ENCODE measurements at places on chromosomes 6 and 20.

DNA sequence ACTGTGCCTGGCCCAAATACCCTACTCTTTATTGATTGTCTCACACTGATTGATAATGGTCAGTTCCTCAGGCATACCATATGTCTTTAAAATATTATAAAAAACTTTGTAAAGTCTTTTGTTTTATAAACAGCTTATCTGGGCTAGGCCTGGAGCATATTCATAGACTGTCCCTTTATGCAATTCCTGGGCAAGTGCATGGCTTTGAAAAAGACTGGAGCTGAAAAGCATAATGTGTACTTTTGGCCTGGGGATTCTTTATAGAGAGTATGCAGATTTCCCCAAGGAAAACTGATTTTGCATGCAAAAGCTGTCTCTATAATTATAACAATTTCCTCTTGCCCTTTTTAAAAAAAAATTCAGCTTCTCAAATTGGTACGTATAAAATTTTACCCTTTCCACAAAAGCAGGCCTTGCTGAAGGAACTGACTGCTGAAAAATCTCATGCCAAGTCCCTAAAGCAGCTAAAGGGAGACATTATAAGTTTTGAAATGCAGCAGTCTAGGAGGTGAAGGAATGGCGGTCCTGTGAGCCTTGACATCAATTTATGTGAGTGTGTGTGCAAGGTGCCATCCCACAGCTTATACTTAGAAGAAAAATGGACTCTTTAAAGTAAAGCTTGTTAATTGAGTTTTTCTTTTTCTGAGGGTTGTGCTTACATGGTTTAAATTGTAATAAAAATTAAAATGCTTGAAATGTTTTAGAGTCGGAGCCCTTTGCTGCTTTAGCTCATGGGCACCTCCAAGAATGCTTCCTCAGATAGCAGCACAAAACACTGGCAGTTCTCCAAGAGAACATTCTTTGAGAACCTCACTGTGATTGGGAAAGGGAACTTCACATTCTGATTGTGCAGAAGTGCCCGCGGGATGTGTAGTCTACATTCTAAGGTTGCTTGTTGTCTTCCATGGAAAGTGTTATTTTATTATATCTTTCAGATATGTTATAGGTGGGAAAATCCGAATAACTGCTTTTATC is 43.9 kb downstream of the PLCB4 start:
- no peak for DNase-seq

GRCh38 chr20:48015141-48015910 is 230.0 kb upstream of the SULF2 start:
- no peak for DNase-seq

- DNase-seq = no peak
These were observed 11.6 kb upstream of the ITPR3 start for GRCh38 chr6:33609528-33609927.

DNA sequence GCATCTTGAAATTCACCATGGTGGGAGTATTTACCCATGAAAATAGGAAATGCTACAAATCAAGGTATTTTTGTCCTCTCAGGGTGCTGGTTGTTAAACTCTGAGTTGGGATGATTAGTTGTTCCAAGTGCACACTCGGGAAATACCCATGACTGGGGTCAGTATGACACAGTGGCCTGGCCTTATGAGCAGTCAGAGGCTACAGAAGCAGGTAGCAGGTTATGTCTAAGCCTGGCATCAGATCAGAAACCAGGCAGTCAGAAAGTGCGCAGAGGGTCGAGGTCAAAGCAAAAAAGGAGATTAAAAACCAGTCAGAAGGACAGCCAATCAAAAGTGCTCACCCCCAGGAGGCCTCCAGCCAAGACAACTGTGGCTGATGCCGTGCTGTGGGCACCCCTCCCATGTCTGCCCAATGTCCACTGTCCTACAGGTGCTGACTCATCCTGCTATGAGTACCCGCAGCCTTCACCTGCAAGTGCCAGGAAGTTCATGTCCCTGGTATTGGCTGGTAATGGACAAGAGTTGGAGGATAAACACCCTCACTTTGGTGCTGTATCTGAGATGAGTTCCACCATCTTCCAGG is 117.4 kb upstream of the SLC24A3 start:
- no peak for DNase-seq

Measured in D721Med (cell line).